Bone marrow (tissue), 2 donors: ENCODE measurements at places on chromosomes 16 and 17.

GRCh38 chr16:23274968-23275367 lies 27.1 kb upstream of the SCNN1B start:
- DNase-seq: no peak

DNA sequence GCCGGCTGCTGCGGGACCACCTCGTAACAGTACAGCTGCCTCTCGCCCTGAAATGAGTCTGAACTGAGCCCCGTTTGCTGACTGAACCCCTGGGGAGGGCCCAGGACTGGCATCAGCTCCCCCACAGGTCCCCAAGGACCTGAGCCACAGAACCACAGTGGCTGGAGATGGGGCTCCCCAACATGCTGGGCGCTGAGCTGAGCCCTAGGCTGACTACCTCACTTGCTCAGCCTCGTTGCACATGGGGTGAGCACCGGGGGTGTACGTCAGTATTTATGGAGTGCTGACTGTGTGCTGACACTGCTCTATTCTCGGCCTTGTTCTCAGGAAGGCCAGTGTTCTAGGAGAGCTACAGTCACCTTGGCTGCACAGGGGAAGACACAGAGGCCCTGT lies 6.6 kb upstream of the VASN start:
- no peak for DNase-seq

DNA sequence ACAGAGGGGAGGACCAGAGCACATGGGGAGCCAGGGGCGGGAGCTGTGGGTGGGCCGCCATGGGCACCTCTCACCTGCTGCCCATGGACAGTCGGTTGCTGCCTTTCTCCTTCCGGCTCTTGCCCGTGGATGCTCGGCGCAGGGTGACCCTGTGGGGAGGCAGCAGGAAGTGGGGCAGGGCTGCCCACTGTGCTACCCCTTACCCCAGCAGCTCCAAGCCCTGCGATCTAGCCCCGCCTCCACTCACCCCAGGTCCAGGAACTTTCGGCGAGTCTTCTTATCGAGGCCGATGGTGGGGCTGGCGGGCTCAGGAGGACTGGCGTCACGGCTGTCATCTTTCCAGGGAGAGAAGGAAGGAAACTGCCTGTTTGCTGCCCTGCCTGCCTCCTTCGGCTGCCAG lies 14.2 kb downstream of the SAMD14 start:
- no peak for DNase-seq

DNA sequence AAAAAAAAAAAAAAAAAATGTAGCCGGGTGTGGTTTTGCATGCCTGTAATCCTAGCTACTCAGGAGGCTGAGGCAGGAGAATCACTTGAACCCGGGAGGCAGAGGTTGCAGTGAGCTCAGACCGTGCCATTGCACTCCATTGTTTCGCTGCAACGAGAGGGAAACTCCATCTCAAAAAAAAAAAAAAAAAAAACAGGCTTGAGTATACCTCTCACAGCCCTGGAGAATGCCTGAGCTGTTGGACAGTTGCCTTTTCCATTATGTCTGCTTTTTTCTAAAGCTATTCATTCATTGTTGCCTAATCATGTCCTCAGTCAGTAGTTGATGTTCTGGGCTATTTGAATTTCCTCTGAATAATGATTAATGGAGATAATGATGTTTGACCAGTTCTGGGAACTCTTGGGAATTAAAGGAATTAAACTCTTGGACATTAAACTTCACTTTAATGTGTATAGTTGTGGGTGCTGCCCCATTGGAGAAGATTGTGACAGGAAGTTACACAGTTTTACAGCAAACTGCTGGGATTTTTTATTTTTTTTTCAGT lies 11.8 kb downstream of the HMOX2 start:
- DNase-seq: no peak

DNA sequence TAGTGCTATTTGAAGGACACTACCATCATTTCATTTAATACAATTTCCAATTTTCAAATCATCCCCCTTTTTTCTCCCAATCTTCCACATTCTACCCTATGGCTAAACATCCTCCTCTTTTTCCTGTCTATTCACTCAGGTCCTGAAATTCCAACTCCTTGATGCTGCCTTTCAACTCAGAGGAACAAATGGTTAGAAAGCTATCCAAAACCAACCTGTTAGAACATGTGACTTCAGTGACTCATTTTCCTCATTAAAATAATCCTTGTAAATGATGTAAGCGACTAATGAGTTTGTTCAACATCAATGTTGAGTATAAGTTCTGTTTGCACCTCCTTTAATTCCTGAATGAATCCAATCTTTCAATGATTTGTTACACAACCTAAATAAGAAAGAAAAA lies 5.5 kb downstream of the PSMD12 start:
- DNase-seq: no peak

DNA sequence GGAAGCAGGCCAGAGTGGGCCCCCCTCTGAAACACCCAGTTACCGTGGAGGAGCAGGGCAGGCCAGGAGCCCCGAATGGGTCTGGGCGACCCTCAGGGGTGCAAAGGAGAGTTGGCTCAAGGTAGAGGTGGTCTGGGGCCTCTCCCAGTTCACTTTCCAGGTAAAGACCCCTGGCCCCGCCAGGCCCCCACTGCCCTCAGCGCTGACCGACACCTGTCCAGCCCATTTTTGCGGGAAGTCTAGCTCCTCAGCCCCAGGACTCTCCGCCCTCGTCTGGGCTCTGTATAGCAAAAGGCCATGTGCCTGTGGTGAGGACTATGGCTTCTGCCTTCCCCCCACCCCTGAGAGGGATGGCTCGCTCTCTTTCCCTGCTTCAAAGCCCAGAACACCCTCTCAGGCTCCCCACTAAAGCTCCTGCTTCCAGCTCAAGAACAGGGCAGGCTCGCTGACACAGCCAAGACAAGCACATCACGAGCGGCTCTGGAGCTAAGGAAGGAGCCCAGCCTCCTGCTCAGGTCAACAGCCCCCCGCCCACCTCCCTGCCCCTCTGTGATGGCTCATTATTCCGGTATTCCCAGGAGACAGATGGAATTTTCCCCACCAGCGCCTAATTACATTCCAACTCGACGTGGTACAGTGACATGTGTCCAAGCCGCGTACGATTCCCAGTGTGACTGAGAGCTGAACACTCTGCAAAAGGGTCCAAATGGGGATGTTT lies 59.4 kb downstream of the RTN4RL1 start:
- DNase-seq: no peak

- no peak for DNase-seq
Measured at GRCh38 chr16:73433731-73434307, 385.9 kb upstream of the ZFHX3 start.

GRCh38 chr17:60968266-60968665 lies 290.6 kb downstream of the BCAS3 start:
- DNase-seq: no peak

- no peak for DNase-seq
Measured at GRCh38 chr17:78884148-78884825, 18.7 kb downstream of the CEP295NL start.
